ENCODE measurements at places on chromosomes 12 and 14. TPM values are rescaled to one million over a fixed set of nuclear protein-coding genes. Genes with fewer than 3 reads are reported as not detected.

The SRRM4 gene
- not detected for total RNA-seq

The TSPAN19 gene
- not detected for total RNA-seq

The VAMP1 gene
- total RNA-seq, result 2.8 TPM

The AICDA gene
- total RNA-seq, result not detected

The GPR162 gene
- 2.1 TPM for total RNA-seq

The SIX6 gene
- not detected for total RNA-seq

GRCh38 chr14:74853581-74853980 lies 22.4 kb downstream of the PROX2 start:
- no peak for DNase-seq
- H3K4me1 ChIP-seq, result no peaks in the 10 kb centered on the region
- no peak overlapping the region for H3K4me3 ChIP-seq
- H3K27me3 ChIP-seq, result no peaks in the 10 kb centered on the region

DNA sequence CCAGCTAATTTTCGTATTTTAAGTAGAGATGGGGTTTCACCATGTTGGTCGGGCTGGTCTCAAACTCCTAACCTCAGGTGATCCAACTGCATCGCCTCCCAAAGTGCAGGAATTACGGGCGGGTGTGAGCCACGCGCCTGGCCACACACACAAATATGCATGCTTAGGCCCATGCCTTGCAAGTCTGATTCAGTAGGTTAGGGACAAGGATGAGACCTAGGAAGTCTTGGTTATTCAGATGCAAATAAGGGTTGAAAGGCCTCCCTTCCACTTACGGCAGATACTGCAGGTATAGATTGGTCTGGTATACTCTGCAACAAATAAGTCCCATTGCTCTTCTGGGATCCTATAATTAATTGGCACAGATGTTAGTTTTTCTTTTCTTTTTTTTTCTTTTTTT lies 32.9 kb downstream of the TXNRD1 start:
- H3K4me1 ChIP-seq, result no peaks in the 10 kb centered on the region
- no peak overlapping the region for H3K27ac ChIP-seq
- H3K4me3 ChIP-seq, result no peak overlapping the region
- no peak for DNase-seq

- DNase-seq, result no peak
- H3K4me1 ChIP-seq, result no peaks in the 10 kb centered on the region
- H3K36me3 ChIP-seq, result no peaks in the 10 kb centered on the region
- H3K27ac ChIP-seq, result no peak overlapping the region
- no peak overlapping the region for H3K4me3 ChIP-seq
These were observed 37.8 kb upstream of the TUNAR start for GRCh38 chr14:95838862-95839261.

GRCh38 chr14:22039938-22040780 lies 366.5 kb upstream of the OR4E1 start:
- H3K27me3 ChIP-seq, result peaks cover 14% of the 10 kb centered on the region
- no peak overlapping the region for H3K4me3 ChIP-seq
- H3K4me1 ChIP-seq, result no peaks in the 10 kb centered on the region
- H3K36me3 ChIP-seq, result no peaks in the 10 kb centered on the region
- no peak for DNase-seq

GRCh38 chr12:97984974-97985580 lies 522.5 kb downstream of the RMST start:
- no peak for DNase-seq
- H3K4me3 ChIP-seq, result no peak overlapping the region
- no peaks in the 10 kb centered on the region for H3K27me3 ChIP-seq
- H3K4me1 ChIP-seq, result no peaks in the 10 kb centered on the region
- H3K36me3 ChIP-seq, result no peaks in the 10 kb centered on the region

DNA sequence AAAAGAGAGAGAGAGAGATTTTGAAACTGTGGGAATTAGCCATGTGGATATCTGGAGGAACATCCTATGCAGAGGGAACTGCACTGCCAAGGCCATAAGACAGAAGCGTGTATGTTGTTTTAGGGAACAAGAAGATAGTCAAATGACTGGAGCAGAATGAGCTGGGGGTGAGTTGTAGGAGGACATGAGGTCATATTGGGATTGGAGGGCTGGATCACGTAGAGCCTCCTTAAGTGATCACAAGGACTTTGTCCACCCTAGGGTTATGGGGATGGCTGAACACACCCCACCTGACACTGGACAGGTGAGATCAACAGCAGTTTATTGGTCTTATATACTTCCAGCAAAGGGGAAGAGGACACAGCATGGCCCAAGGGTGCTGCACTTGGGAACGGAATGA lies 8.2 kb upstream of the CGRRF1 start:
- no peaks in the 10 kb centered on the region for H3K27me3 ChIP-seq
- no peaks in the 10 kb centered on the region for H3K36me3 ChIP-seq
- H3K27ac ChIP-seq, result no peak overlapping the region
- no peaks in the 10 kb centered on the region for H3K4me1 ChIP-seq
- H3K4me3 ChIP-seq, result no peak overlapping the region

GRCh38 chr12:84632556-84632955 lies 280.0 kb downstream of the SLC6A15 start:
- H3K27ac ChIP-seq, result no peak overlapping the region
- no peaks in the 10 kb centered on the region for H3K27me3 ChIP-seq
- no peaks in the 10 kb centered on the region for H3K4me1 ChIP-seq
- H3K4me3 ChIP-seq, result no peak overlapping the region
- no peaks in the 10 kb centered on the region for H3K36me3 ChIP-seq

DNA sequence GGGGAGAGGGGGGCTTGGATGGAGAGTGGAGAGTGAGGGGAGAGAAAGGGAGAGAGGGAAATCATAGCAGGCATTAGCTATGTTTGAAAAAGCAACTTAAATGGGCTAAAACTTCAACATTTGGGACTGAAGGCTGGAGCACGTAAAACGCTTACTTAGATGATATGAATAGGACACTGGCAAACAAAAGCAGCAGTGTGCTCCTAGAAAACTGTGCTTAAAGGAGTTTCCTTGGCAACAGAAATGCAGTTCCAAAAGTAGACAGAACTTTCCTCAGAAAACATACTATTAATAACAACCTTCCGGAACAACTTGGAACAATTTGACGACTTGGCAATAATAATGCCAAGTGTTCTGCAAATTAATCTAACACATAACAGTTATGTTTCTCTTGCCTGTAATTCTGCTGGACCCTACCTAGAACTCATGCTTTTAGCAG lies 235.5 kb upstream of the NPAS3 start:
- H3K4me3 ChIP-seq, result no peak overlapping the region
- no peaks in the 10 kb centered on the region for H3K36me3 ChIP-seq
- DNase-seq, result no peak
- H3K4me1 ChIP-seq, result no peaks in the 10 kb centered on the region
- H3K27ac ChIP-seq, result no peak overlapping the region

GRCh38 chr14:92624764-92625163 lies 111.2 kb downstream of the RIN3 start:
- H3K36me3 ChIP-seq, result no peaks in the 10 kb centered on the region
- no peak overlapping the region for H3K27ac ChIP-seq
- H3K4me1 ChIP-seq, result no peaks in the 10 kb centered on the region

DNA sequence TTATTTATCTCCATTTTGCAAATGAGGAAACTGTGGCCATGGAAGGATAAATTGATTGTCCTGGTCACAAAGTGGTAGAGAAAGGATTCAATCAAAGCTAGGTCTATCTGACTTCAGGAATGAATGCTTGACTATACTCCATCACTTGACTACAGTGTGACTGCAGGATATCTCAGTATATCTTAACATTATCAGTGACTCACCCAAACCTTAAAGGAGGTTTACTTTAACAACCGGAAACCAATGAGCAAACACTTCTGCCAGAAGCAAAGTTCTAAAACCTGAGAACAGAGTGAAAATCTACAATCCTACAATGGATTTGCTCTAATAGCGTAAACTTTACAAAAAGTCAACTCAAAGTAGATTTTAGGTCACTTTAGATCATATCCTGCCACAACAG lies 277.0 kb downstream of the CEP128 start:
- no peak overlapping the region for H3K4me3 ChIP-seq
- no peaks in the 10 kb centered on the region for H3K4me1 ChIP-seq
- no peaks in the 10 kb centered on the region for H3K27me3 ChIP-seq
- no peak overlapping the region for H3K27ac ChIP-seq
- no peaks in the 10 kb centered on the region for H3K36me3 ChIP-seq
- no peak for DNase-seq

GRCh38 chr12:65156366-65156841 lies 13.0 kb upstream of the LEMD3 start:
- no peaks in the 10 kb centered on the region for H3K27me3 ChIP-seq
- no peak for DNase-seq
- no peaks in the 10 kb centered on the region for H3K4me1 ChIP-seq
- no peak overlapping the region for H3K4me3 ChIP-seq
- H3K27ac ChIP-seq, result no peak overlapping the region
- no peaks in the 10 kb centered on the region for H3K36me3 ChIP-seq
